Activated naive CD4-positive, alpha-beta T cell (primary cell): ENCODE measurements at places on chromosomes 3 and 15.

DNA sequence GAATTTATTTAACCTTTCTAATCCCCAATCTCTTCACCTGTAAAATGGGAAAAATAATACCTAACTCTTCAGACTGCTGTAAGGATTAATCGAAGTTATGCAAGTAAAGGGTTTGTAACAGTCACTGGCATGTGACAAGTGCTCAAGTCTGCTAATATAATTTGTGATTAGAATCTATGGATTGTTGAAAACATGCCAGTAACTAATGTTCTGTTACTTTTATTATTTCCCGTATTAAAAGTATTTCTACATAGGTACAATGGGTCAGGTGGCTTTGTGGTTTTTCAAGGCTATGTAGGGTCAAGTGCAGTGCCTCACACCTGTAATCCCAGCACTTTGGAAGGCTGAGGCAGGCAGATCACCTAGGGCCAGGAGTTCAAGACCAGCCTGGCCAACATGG lies 29.4 kb downstream of the ULK4 start:
- DNase-seq = no peak

GRCh38 chr3:113514265-113514769 lies 639 bp downstream of the SPICE1 start:
- DNase-seq = no peak

DNA sequence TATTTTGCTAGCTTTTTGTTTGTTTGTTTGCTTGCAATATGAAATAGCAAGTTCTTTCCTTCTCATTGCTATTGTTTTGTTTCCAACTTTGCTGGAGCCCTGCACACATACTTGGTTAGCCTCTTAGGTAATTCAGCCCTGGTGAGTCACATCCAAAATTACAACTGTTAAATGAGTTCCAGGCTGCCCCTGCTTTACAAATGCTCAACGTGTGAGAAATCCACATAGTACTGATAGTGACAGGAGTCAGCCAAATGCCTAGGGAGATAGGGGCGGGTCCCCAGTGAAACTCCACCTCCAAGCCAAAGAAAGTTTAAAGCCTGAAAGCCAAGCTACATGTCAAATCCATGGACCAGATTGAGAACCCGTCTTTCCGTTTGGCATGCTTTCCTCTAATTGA lies 81.3 kb upstream of the RNF7 start:
- no peak for DNase-seq

- DNase-seq = no peak
Observed at GRCh38 chr3:155070316-155070715, 9.8 kb upstream of the MME start.

DNA sequence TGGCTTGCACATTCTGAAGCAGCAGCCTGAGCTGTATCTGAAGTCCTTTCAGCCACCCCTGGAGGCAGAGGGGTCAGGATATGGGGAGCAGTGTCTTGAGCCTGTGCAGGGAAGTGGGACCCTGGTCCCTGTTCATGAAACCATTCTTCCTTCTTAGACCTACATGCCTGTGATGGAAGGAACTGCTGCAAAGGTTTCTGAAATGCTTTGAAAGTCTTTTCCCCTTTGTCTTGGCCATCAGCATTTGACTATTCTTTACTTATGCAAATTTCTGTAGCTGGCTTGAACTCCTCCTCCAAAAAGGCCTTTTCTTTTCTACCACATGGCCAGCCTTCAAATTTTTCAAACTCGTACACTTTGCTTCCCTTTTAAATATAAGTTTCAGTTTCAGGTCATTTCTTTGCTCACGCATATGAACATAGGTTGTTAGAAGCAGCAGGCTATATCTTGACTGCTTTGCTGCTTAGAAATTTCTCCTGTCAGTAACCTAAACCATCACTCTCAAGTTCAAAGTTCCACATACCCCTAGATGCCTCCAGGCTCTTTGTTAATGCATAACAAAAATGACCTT lies 62.3 kb downstream of the GALK2 start:
- no peak for DNase-seq
